ENCODE measurements at places on chromosomes 1 and 21.

DNA sequence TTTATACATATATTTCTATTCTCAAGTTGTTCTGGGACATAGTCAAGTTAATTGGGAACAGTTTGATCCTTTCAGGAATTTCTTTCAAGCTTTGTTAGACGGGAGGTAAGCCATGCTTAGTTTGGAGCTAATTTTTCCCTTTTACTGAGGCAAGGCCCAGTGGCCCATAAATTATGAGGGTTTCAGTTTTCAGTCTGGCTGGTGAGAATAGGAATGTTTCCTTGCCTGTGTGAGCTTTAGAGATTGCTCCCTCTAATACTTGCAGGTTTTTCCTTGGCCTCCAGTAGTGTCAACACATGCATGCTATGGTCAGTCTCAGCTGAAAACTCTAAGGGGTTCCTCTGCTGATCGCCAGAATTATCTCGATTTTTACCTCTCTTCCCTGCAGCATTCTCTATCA is 14.1 kb upstream of the PHGDH start:
- no peak for DNase-seq

DNA sequence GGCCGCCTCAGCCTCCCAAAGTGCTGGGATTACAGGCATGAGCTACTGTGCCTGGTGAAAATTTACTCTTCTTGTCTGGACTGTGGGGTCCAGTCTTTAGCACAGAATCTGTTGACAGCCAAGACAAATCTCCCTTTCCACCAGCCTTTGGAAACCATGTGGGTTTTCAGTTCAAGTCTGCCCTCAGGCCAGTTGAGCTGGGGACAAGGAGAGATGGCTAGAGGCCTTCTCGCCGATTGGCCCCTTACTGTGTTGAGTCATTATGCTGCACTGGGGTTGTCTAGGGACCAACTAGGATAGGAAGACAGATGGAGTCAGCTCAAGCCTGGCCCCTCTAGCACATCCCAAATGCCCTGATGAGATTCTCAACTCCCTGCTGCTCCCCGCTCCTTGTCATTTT is 8.6 kb upstream of the NKAIN1 start:
- no peak for DNase-seq

DNA sequence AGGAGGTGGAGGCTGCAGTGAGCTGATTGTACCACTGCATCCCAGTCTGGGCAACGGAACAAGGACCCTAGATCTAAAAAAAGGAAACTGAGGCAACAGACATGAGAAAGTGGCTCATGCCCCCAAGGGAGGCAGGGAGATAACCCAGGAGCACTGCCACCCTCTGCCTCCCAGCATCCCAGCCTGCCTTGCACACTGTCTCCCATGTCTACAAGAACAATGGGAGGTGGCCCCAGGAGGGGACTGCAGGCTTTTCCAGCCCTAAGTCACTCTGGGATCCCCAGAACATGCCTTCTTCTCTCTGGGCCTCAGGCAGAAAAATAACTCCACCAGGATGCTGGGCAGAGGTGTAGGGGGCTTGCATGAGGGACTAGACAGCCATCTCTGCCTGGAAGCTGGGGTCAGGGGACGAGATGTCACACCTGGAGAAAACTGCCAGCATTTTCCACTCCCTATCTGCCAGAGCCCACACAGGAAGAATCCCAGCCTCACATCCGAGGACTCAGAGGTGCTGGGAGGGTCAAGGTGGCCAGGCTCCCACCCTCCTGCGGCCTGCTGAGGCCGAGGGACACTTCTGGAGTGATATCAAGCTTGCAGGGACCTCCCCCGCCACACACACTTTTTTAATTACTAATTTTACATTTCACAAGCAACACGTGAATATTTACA is 21.4 kb downstream of the RUNX3 start:
- DNase-seq: peak; percentile 18

GRCh38 chr1:245156736-245157505 is 2.1 kb downstream of the KIF26B start:
- DNase-seq: peak; percentile 52

GRCh38 chr21:46641656-46642055 is 6.2 kb downstream of the PRMT2 start:
- DNase-seq: no peak

DNA sequence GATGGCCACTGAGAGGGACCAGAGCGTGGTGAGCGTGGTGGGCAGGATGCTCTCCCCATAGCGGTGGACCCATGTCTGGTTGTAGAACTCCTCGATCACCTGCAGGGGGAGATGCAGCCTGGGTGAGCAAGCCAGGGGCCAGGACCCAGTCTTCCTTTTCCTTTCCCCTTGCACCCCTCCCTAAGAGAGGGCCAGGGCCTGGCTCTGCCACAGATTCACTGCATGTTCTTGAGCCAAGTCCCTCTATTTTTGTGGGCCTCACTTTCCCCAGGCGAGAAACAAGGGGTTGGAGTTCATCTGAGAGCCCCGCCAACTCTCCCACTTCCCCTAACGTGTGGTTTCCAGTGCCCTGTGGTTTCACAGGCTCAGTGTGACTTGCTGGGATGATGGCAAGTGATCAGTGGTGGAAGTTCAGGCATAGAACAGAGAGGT is 27.5 kb downstream of the SLC2A1 start:
- DNase-seq: peak; percentile 39

- no peak for DNase-seq
Measured at GRCh38 chr1:41735631-41736260, 183.0 kb downstream of the HIVEP3 start.

GRCh38 chr1:101025283-101025656 is 314 bp downstream of the DPH5 start:
- DNase-seq: peak; percentile 58

- DNase-seq: no peak
Measured at GRCh38 chr1:192784397-192784796, 24.4 kb upstream of the RGS2 start.

DNA sequence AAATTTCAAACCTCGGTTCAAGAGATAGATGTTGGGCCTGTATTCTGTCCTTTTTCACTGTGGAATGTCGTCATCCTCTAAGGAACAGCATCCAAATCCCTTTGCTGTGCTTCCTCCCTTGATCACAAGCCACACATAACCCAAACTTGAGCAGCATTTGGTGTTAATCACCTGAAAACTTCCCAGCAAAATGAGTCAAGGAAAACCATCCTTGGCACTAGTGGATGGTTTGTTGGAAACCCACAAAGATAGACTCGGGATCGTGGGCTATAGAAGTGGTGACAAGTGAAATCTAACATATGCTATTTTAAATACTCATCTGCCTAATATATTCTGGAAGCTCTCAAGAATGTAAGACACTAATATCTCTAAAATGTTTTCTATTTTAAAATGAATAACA is 459.1 kb downstream of the SETD4 start:
- DNase-seq: no peak

- no peak for DNase-seq
Measured at GRCh38 chr1:14791654-14792053, 193.2 kb downstream of the KAZN start.

- no peak for DNase-seq
Measured at GRCh38 chr21:45202889-45203288, 84.8 kb downstream of the POFUT2 start.

DNA sequence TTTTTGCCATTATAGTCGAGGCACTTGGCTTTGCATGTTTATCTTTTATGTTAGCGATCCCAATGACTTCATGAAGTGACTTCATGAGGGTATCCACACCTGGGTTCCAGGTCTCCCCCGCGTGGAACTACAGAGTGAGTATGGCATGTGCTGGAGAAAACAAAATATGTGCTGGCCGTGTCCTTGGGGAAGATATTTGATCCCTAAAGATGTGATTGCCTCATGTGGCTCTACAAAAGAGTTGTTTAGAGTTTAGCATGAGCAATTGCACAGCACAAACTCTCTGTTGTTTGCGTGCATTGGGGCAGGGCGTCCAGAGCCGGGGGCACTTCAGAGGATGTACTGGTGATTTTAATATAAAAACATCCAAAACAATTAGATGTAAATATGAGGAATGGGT is 4.8 kb downstream of the IL10RB start:
- no peak for DNase-seq

DNA sequence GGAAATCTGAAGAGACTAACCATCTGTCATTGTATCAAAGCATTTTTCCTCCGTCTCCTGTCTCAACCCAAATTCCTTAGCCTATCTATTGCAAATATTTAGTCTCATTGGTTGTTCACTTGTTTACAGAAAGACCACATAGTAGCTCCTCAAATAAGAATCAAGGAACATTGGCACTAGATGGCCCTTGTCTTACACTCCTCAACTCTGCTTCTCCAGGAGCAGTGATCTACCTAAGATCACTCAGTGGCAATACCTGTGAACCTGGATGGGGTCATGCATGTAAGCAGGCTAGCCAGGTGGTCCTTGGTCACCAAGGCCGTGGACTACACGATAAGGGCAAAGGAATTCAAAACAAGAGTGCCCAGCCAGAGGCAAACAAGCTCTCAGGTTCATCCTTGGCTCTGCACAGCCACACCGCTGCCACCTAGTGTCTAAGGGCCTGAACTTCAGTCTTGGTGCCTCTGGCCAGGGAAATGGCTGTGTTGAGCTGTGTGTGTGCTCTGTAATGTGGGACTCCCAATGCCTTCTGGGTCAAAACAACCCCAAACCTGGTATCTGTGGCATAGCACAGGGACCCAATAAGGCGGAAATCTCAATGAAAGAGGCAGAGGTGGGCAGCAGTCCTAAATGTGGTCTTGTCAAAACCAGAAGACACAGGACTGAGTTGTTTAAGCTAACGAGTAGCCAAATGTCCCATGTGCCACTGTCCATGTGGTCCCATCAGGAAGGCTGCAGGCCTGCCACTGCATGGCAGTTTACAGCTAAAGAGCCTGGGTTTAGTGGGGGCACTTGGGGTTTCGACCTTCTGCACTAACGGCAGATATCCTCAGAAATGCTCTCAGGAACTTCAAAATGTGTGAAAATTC is 54.5 kb downstream of the GPR161 start:
- DNase-seq: peak; percentile 77

DNA sequence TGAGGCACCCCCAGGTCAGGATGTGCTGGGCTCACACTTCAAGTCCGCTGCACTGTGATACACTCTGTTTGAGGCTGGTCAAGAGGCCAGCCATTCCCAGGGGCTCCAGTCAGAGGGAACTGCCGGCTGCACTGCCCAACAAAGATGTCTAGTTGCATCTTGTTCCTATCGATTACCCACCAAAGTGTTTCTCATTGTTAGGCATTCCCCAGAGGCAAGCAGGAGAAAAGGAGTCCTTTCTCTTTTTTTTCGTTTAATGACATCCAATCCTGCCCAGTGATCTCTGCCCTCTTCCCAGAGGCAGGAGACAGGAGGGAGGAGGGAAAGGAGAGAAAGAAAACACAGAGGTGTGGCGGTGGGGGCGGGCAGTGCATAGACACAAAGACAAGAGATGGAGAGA is 150.4 kb downstream of the OMA1 start:
- DNase-seq: no peak

- no peak for DNase-seq
Measured at GRCh38 chr1:40539338-40539737, 7.9 kb downstream of the ZNF684 start.

DNA sequence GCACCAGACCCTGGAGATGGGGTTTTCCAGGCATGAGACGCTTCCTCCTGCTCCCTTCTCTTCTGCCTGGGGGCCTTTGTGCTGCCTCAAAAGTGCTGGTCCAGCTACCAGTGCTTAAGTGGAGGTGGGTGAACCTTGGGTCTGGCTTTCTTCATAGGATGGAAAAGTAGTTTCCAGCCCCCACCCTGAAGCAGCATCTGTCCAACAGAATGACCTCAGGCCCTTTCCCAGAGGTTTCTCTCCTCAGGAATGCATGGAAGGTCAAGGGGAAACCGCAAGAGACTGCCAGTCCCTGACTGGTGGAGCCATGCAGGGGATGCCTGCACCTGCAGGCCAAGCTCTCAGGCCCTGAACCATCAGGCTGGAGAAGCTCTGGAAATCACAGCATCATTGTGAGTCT is 63.8 kb downstream of the HMGB4 start:
- no peak for DNase-seq

- DNase-seq: no peak
Measured at GRCh38 chr1:15808955-15809354, 1.5 kb upstream of the UQCRHL start.

DNA sequence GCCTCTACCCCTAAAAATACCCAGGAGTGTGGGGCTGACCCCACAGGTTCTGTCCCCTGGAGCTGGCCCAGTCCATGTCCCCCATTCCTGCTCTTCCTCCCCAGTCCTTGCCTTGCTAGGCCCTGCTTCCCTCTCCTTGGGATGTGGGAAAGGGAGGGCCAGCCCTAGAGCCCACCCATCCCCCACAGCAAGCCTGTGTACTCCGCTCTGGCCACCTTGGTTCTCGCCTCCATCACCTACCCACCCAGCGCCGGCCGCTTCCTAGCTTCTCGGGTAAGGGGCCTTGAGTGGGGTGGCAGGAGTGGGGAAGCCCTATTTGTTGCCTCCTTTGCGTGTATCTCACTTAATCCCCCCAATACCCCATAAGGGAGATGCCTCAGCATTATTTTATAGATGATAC is 6.7 kb downstream of the CLCNKB start:
- no peak for DNase-seq

DNA sequence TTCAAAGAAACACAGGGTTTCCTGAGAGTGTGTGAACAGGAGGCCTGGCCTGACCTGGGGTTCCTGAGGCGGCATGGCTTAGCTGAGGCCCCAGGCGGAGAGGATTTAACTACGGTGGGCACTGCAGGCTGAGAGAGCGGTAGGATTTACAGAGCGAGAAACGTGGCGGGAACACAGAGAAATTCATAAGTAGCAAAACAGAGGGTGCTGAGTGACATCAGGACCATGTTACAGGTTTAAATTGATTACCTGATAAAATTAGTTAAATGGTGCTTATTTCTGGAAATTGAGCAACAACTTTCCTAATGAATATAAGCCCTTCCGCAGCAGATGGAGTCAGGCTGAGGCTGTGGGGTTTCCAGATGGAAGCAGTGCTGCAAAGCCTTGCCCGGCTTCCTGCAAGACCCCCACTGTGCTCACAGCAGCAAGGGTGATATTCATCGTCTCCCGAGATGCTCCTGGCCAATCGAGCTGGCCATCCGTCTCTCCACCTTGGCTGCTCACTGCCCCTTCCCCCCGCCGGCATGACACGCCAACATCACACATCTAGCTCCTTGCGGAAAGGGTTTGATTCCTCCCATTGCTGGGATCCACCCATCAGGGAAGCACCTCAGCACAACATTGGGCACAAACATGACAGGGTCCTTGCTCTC is 69.4 kb upstream of the MORC3 start:
- DNase-seq: no peak

DNA sequence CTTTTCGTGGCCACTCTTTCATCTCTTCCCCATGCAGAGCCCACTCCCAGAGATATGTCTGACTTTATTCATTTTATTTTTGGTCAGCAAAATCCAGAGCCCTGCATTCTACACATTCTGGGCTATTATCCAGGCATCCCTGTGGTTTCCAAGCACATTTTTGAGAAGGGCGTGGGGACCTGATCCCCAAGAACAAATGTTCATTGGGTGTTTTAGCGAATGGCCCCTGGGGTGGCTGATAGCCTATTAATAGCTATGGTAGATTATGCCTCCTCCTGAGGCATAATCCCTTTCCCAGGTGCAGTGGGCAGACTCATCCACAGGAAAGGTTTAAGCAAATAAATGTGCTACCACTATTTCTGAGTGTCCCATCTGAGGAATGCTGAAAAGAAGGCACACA is 511.8 kb upstream of the USP24 start:
- no peak for DNase-seq
